ENCODE measurements at places on chromosomes 11 and 22.

DNA sequence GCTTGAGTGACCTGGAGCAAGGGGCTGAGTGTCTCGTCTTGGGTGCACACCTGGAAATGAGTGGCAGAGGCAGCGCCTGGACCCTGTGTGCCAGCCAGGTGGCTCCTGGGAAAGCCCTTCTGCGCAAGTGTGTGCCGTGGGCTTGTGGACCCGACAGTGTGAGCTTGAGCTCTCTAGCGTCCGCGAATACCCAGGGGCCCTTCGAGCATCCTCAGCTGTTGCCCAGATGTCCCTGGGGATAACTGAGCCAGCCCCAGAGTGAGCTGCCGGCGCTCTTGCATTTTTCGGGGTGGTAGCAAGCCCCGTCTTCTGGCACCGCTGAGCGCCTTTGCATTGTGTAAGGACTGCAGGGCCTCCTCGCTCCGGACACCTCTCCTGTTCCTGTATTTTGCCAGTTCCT, 399.2 kb downstream of the TBC1D22A start:
- DNase-seq: no peak

DNA sequence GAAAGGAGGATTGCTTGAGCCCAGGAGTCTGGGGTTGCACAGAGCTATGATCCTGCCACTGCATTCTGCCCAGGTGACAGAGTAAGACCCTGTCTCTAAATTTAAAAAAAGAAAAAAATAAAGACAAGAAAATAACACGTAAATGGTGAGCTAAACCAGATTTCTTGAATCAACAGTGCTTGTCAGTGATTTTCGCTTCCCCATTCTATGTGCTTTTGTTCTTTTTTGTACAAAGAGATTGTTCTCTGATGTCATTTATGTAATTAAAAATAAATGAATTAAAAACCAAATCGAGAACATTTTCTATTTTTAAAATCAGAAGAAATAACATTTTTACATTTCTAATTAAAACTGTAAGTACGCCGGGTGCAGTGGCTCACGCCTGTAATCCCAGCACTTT, 19.8 kb upstream of the SLC29A2 start:
- DNase-seq: no peak

- no peak for DNase-seq
Observed at GRCh38 chr11:131025421-131026125, 109.3 kb upstream of the SNX19 start.

DNA sequence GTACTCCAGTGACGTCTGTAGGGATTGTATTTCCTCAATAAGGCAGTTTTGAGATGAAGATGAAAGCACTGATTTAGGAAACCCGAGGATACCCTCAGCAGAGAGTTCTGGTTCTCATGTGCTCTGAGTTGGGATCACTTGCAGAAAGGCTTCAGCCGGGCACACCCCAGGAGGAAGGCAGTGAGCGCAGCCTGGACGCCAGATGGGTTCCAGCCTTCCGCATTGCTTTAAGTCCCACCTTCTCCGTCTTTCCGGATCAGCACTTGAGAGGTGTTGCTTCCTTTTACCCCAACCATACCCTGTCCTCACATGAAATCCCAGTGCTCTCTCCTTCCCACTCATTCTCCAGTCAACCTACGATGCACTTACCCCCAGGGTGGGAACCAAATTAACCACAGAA, 239.5 kb upstream of the CADM1 start:
- no peak for DNase-seq

DNA sequence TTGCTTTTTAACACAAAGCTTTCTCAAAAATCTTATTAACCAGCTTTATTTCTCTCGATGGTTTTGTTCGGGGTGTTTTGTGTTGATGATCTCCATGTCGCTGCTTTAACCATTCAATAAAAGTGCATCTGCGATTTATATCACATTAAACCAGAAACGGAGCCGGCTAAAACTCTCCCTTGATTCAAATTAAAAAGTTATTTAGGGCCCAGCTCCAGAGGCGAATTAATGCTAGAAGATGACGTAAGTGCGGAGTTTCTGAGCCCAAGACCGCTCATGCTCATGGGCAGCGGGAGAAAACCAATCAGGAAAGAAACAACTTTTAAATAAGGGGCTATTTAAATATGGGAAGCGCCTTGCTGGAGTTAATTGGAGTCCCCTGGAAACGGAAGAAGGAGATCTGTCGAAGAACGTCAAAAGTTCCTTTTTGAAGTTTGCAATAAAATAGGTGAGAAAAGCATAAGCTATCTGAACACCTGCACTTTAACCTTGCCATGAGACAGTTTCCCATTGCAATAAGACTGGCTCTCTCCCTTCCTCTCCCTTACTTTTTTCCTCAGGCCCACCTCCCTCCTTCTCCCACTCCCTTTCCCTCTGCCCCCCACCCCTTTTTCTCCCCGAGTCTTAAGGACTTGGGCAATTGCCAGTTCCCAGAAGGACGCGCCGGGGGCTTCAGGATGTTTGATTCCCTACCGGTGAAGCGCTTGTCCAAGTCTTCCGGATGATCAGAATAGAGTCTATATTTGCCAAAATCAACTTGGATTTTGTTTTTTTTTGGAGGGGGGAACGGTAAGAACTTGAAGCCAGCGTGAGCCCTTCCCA, 1.9 kb upstream of the DBX1 start:
- DNase-seq: no peak

All from fibroblast of lung (primary cell).